ENCODE measurements at places on chromosomes 13 and 19.

- no peak for DNase-seq
Measured at GRCh38 chr19:2464389-2464788, 7.6 kb upstream of the LMNB2 start.

DNA sequence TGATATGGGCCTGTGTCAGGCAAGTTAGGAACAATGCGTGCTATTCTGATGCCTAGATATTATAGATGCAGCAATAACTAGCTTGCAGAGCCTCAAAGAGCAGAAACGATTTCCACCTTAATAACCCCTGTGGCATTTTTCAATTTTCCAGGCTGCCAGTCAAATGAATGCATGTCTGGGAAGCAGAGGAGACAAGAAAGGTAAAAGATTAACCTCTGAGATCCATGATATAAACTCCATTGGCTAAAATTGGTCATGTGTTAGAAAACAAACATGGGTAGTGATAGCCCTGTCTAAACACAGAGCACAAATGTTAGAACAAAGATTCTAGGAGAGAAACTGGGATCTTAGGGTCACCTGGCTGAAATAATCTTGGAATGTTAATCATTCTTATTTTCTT is 811.1 kb downstream of the DIAPH3 start:
- DNase-seq: no peak

DNA sequence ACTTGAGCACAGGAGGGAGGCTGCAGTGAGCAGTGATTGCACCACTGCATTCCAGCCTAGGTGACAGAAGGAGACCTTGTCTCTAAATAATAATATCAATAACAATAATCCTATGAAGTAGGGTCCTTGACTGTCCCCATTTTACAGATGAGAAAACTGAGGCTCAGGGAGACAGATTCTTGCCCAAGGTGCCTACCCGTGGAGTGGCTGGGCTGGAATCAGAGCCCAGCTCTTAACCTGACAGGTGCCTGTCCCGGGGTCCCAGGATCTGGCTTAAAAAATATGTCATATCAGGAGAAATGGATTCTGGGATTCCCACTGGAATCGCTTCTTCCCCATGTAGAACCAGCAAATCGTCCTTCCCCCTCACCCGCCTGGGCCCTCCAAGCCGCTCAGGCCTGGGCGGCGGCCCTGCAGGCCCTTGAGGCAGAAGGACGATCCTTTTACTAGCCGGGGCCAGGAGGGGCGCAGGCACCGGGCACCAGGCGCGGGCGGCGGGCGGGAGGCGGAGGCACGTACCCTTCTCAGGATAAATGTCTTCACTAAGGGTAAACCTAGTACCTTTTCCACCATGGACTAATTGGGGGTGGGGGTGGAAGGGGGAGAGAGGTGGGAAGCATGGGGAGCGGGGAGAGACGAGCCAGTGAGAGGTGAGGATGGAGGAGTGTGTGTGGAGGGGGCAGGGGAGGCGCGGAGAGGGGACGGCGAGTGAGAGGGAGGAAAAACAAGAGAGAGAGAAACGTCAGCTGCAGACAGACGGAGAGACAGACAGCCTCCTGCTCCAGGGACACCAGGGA is 60.6 kb downstream of the COLGALT1 start:
- no peak for DNase-seq

- peak; percentile 65 for DNase-seq
Measured at GRCh38 chr19:7658219-7658686, 10.6 kb upstream of the RETN start.

DNA sequence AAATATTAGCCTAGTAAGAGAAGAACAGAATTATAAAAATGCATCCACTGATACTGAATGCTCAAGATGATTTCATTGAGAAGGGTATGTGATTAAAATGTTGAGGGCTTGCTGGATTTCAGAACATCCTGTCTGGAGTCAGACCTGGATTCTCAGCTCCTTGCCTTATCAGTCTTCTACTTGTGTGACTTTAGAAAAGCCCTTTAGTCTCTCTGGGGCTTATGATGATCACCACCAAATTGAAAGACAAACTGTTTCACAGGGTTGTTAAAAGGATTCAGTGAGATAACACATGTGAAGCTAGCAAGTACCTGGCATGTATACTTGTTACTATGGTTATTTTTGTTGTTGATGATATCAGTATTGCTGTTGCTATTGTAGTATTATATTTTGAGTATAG is 118.4 kb downstream of the GPC6 start:
- no peak for DNase-seq

DNA sequence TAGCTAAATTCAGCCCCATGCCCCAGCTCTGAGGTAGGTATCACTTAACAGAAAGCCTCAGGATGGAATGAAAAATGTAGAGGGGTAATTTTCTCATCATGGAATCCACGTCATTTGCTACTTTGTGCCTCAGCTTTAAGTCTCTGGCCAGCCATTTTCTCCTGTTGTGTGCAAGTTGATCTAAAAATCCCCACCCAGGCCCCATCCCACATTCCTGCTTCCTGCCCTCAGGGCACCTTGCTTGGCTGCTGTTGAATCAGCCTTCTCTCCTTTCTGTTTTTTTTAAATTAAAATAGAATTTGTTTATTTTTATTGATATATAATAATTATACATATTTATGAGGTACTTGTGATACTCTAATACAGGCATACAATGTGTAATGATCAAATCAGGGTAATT is 179.9 kb upstream of the TSHZ3 start:
- no peak for DNase-seq

Data from activated CD4-positive, alpha-beta T cell treated with anti-CD3 and anti-CD28 coated beads for 48 hours (primary cell).